Breast epithelium (tissue), 4 donors: ENCODE measurements at places on chromosomes 7 and 10. TPM values are rescaled to one million over a fixed set of nuclear protein-coding genes. Genes with fewer than 3 reads are reported as not detected.

- no peaks in the 10 kb centered on the region for H3K36me3 ChIP-seq
- H3K27me3 ChIP-seq = no peaks in the 10 kb centered on the region
- no peak for DNase-seq
- H3K4me1 ChIP-seq = peaks cover 5% of the 10 kb centered on the region
- peak overlapping the region; percentile 90 for H3K27ac ChIP-seq
These were observed 266 bp upstream of the STMP1 start for GRCh38 chr7:135662123-135662372.

- no peaks in the 10 kb centered on the region for H3K4me1 ChIP-seq
- DNase-seq = no peak
- no peak overlapping the region for H3K27ac ChIP-seq
- no peak overlapping the region for H3K4me3 ChIP-seq
- H3K27me3 ChIP-seq = no peaks in the 10 kb centered on the region
These were observed 195.5 kb downstream of the CDK14 start for GRCh38 chr7:90791596-90791995.

DNA sequence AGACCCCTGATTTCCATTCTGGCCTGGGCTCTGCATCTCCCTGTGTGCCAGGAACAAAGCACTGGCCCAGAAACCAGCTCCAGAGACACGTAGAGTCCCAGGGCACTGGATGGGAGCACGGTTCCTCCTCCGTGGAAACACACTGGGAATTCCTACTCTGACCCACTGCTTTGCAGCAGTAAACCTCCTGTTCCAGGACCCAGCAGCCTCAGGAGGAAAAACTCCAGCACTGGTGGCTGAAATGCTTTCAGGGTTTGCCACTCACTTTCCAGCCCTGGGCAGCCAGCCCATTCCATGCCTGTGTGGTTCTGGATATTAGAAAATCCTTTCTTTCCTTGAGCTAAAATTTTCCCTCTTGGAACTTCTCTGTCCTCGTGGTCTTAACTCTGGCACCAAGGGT, 58.0 kb downstream of the FAM171A1 start:
- no peak overlapping the region for H3K27ac ChIP-seq
- H3K4me1 ChIP-seq = no peaks in the 10 kb centered on the region

DNA sequence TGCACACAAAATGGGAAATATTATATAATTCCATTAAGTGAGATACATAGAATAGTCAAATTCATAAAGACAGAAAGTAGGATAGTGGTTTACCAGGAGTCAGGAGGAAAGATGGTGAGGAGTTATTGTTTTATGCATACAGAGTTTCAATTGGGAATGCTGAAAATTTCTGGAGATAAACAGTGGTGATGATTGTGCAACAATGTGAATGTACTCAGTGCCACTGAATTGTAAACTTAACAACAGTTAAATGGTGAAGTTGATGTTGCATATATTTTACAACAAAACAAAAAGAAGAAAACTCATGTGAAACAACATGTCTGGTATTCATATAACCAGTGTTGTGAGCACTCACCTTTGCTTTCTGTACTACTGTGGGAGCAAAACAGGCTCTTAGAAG, 168.9 kb upstream of the TEX47 start:
- no peak overlapping the region for H3K27ac ChIP-seq
- no peaks in the 10 kb centered on the region for H3K27me3 ChIP-seq
- H3K36me3 ChIP-seq = no peaks in the 10 kb centered on the region
- no peak overlapping the region for H3K4me3 ChIP-seq
- H3K4me1 ChIP-seq = no peaks in the 10 kb centered on the region

DNA sequence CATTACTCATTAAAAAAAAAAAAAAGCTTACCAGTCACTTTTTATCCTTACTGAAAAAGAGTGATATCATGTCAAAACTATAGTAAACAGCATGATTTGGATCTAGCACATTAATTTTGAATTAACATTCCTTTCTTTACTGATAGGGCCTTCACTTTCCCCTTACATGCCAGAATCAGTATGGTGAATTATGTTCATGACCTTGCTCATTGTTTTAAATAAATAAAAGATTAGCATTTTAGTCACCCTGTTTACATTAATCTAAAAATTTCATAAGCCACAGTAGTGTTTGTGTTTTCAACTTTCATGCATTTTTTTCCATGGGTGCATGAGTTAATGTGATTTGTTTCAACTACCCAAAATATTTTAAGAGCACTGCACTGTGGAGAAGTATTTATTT, 160.8 kb downstream of the TFEC start:
- DNase-seq = no peak
- H3K4me3 ChIP-seq = no peak overlapping the region
- H3K27ac ChIP-seq = no peak overlapping the region
- H3K36me3 ChIP-seq = no peaks in the 10 kb centered on the region
- H3K27me3 ChIP-seq = no peaks in the 10 kb centered on the region
- H3K4me1 ChIP-seq = no peaks in the 10 kb centered on the region

DNA sequence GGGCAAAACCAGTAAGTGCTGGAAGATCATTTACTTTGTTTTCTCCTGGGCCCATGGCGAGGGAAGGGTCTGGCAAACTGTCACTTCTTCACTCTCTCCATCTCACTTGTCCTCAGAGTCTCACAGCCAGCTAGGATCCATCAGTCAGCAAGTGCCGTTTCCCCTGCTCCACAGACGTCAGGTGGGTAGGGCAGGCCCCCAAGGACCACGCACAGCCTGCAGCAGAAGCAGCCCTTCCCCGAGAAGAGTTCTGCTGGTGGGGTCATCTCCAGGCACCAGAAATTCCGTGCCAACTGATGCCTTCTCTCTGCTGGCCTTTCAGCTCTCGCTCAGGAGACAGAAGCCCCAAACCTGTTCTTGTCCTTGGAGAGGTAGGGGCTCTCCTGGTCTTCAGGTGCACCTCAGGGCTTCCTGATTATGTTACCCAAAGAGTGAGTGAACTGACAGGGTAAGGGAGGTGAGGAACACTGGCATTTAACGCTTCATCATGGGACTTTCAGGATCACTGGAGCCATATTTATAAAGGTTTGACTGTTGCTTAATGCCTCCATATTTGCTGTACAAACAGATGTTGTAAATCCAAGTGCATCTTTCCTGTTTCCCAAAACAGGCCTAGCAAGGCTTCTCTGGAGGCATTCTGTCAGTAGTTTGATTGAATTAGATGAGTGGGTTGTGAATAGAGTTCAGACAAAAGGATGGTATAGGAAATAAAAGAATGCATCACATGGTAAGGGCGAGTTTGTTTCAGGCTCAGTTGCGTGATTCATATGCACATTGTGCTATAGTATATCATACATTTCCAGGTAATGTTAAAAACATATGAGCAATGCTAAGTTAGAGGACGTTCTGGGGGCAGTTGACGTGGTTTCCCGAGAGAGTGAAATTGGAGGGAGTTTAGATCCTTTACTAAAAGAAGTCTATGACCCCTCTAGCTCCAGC, 13.7 kb upstream of the TSPAN15 start:
- no peak for DNase-seq
- H3K27me3 ChIP-seq = no peaks in the 10 kb centered on the region
- peak overlapping the region; percentile 64 for H3K27ac ChIP-seq
- no peaks in the 10 kb centered on the region for H3K36me3 ChIP-seq

GRCh38 chr7:134478707-134479106, 19.8 kb upstream of the AKR1B1 start:
- H3K27ac ChIP-seq = no peak overlapping the region
- H3K4me1 ChIP-seq = no peaks in the 10 kb centered on the region
- no peak overlapping the region for H3K4me3 ChIP-seq
- no peak for DNase-seq

- no peaks in the 10 kb centered on the region for H3K4me1 ChIP-seq
- DNase-seq = no peak
- no peaks in the 10 kb centered on the region for H3K27me3 ChIP-seq
- H3K27ac ChIP-seq = no peak overlapping the region
These were observed 51.9 kb downstream of the LAMB4 start for GRCh38 chr7:108078211-108078673.

- DNase-seq = no peak
- H3K4me1 ChIP-seq = no peaks in the 10 kb centered on the region
- no peak overlapping the region for H3K4me3 ChIP-seq
- H3K36me3 ChIP-seq = no peaks in the 10 kb centered on the region
- H3K27me3 ChIP-seq = no peaks in the 10 kb centered on the region
These were observed 26.3 kb upstream of the CACNB2 start for GRCh38 chr10:18113881-18114280.

DNA sequence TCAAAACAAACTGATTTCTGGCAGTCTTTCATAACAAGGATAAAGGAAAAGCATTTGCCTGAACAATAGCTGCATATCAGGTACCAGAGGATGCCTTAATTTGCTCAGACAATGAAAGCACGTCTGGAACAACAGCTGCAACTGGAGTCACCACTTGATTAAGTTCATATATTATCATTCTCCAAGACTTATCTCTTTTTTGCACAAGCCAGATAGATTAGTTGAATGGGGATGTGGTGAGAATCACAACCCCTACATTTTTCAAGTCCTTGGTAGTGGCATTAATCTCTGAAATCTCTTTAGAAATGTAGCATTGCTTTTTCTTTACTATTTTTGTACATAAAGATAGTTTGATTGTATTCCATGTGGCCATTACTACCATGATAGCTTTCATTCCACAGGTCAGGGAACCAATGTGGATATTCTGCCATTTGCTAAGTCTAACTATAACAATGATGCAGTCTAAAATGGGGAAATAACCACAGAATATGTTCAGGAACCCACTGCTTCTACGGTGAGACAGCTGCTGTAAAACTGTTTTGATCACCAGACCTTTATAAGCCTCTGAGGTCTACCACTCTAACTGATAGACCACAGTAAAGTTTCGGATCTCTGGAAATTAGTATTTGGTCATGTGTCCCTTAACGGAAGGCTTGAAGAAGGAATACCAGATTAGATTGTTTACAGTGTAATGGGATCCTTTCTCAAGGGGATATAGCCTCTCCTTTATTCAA, 1176.2 kb downstream of the DNAJB9 start:
- no peaks in the 10 kb centered on the region for H3K27me3 ChIP-seq
- H3K27ac ChIP-seq = no peak overlapping the region
- H3K36me3 ChIP-seq = no peaks in the 10 kb centered on the region
- H3K4me3 ChIP-seq = no peak overlapping the region
- no peak for DNase-seq

DNA sequence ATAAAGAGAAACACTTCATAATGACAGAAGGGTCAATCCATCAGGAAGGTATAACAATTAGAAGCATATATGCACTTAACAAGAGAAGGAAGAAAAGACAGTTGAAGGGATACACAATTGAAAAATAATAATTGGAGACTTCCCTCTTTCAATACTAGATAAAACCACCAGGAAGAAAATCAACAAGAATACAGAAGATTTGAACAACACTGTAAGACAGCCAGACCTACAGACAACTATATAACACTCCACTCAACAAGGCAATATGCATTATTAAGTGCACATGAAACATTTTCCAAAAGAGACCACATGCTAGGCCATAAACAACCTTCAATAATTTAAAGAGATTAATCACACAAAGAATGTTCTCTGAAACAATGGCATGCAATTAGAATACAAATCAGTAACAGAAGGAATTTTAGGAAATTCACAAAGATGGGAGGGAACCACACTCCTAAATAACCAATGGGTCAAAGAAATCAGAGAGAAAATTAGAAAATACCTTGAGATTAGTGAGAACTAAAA, 35.1 kb downstream of the ZNF438 start:
- no peaks in the 10 kb centered on the region for H3K36me3 ChIP-seq
- no peak for DNase-seq
- no peaks in the 10 kb centered on the region for H3K4me1 ChIP-seq
- no peak overlapping the region for H3K27ac ChIP-seq

DNA sequence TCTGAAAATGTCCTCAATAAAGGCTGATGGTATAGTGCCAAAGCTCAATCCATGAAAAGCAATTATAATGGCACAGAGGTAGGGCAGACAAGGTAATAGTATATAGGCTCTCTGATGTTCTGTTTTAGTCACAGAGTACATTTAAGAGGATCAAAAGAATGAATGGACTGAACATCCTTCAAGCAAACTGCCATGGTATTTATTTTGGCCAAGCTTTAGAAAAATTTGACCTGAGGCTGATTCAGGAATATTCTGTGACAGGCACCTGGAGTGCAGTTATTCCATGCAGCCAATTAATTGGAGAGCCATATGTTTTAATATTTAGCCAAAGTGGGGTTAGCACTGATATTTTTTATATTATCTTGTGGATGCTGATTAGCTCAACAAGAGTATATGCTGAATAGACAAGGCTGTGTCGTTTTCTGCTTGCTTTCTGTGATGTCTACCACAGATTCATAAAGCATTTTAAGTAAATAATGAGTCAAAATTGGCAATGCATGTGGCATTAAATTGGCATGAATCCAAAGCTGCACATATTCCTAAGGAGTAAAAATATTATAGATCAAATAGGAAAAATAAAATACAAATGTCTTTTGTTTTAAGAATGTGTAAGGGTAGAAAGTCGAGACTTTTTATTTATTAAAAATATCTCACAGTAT, 177.4 kb downstream of the PCLO start:
- H3K27ac ChIP-seq = no peak overlapping the region
- no peak for DNase-seq
- H3K4me3 ChIP-seq = no peak overlapping the region
- H3K4me1 ChIP-seq = no peaks in the 10 kb centered on the region

- H3K27me3 ChIP-seq = peaks cover 6% of the 10 kb centered on the region
- DNase-seq = no peak
- no peaks in the 10 kb centered on the region for H3K4me1 ChIP-seq
- no peak overlapping the region for H3K27ac ChIP-seq
- no peak overlapping the region for H3K4me3 ChIP-seq
- H3K36me3 ChIP-seq = no peaks in the 10 kb centered on the region
These were observed 107.0 kb upstream of the PRSS1 start for GRCh38 chr7:142642316-142642715.

TMEM178B gene
- 0.33 TPM for total RNA-seq

ATG9B gene
- 0.44 TPM for total RNA-seq

GFRA1 gene
- total RNA-seq = 98.5 TPM

DNAJC9 gene
- total RNA-seq = 24.3 TPM

LIPF gene
- total RNA-seq = not detected

SEMA3D gene
- 7.0 TPM for total RNA-seq

TRDMT1 gene
- total RNA-seq = 13.4 TPM

ZC3HAV1 gene
- 41.3 TPM for total RNA-seq

SHH gene
- not detected for total RNA-seq

SLC26A4 gene
- 0.48 TPM for total RNA-seq

CALML3 gene
- not detected for total RNA-seq

SCART1 gene
- total RNA-seq = 1.4 TPM

CYP2C19 gene
- 0.32 TPM for total RNA-seq

GSTO2 gene
- 14.1 TPM for total RNA-seq

GPRIN2 gene
- not detected for total RNA-seq

GRID2IP gene
- 0.88 TPM for total RNA-seq

SLC39A12 gene
- total RNA-seq = 0.16 TPM

ITGA8 gene
- 2.6 TPM for total RNA-seq
